CD8-positive, alpha-beta memory T cell (primary cell): ENCODE measurements at places on chromosomes 6 and 20. TPM values are rescaled to one million over a fixed set of nuclear protein-coding genes. Genes with fewer than 3 reads are reported as not detected.

OVOL2 gene
- not detected for total RNA-seq

TGM3 gene
- total RNA-seq = not detected

GABRR2 gene
- 0.24 TPM for total RNA-seq

SLC4A11 gene
- 3.5 TPM for total RNA-seq

DNA sequence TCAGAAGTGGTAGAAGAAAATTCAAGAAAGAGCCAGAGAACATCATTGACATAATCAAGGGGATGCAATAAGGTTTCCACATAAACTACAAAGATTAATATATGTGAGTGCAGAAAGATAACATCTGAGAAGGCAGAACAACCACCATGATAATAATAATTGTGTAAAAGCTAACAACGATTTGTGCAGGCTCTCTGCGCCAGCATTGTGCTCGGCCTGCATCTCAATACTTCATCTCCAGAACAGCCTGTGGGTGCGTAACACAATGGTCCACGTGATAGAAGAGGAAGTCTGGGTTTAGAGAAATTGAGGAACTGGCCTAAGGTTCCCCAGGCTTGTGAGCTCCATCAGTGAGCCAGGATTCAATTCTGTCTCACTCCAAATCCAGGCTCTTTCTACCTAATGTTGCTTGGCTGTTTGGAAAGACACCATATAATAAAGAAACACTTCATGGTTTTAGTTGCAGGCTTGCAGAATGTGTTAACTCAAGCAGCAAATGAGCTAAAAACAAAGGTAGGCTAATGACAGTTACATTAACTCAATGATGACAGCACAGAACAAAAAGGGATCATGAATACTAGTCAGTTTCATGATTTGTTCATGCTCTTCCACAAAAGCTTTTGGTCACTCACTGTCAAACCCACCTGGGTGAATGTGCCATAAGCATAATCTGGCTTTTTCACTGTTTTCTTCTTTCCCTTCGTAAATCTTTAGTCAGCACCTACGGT lies 71.2 kb downstream of the LY86 start:
- H3K4me3 ChIP-seq = no peak overlapping the region
- DNase-seq = no peak
- no peaks in the 10 kb centered on the region for H3K36me3 ChIP-seq
- no peak overlapping the region for H3K27ac ChIP-seq
- H3K27me3 ChIP-seq = no peaks in the 10 kb centered on the region

GRCh38 chr20:652615-653109 lies 338 bp downstream of the SRXN1 start:
- no peaks in the 10 kb centered on the region for H3K27me3 ChIP-seq
- H3K36me3 ChIP-seq = no peaks in the 10 kb centered on the region
- peak overlapping the region; percentile 71 for H3K27ac ChIP-seq
- H3K4me1 ChIP-seq = peaks cover 22% of the 10 kb centered on the region

DNA sequence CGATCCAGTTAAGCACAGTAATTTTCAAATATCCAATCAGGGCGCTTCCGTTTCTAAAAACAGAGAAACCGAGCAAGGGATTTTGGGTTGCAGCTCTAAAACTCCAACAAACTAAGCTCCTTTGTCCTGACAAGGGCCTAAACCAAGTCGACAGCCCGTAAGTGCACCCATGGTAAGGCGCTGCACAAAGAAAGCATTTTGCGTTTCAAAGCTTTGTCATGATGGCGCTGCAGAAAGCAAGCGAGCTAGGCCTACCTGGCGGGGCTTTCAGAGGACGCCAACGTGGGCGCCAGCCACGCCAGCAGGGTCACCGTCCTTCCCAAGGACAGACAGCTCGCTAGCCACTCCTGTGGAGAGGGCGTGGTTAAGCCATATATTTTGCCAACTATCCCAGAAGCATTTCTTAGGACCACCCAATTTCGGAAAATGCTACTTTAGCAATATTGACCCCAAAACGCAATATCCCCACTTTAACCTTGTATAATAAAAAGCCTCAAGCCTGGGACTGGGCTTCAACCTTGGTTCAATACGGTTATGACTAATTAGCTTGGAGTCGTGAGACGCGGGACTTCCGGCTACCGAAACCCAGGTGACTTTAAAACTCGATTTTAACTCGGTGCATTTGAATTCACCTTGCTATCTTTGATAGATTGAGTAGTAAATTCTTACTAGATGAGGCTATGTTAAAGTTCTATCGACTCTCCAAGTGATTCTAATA lies 53.8 kb downstream of the TRIM38 start:
- H3K27ac ChIP-seq = no peak overlapping the region
- H3K4me1 ChIP-seq = peaks cover 5% of the 10 kb centered on the region
- no peaks in the 10 kb centered on the region for H3K27me3 ChIP-seq
- H3K36me3 ChIP-seq = no peaks in the 10 kb centered on the region

- H3K36me3 ChIP-seq = no peaks in the 10 kb centered on the region
- peak; percentile 63 for DNase-seq
- H3K4me3 ChIP-seq = peak overlapping the region; percentile 53
- peak overlapping the region; percentile 39 for H3K27ac ChIP-seq
- peaks cover 14% of the 10 kb centered on the region for H3K4me1 ChIP-seq
Measured at GRCh38 chr6:119077643-119078375, 655 bp downstream of the FAM184A start.

DNA sequence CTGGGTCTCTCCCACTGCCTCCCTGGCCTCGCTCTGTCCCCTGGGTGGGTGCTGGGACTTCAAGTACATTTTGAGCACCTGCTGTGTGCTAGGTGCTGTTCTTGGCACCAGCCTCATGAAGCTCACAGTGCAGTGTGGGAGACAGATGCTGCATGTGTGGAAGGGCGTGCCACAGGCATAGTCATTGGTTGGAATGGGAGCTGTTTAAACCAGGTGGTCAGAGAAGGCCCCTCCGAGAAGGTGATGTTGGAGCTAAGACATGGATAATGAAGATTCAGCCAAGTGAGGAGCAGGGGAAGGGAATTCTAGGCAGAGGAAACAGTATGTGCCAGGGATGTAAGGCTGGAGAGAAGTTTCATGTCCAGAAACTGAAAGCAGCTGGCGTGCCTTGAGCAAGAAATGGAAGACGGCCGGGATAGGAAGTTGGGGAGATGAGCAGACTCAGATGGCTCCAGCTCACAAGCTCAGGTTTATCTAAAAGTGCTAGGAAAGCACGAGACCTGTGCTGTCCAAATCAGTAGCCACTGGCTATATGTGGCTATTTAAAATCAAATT lies 9.9 kb downstream of the LPIN3 start:
- H3K4me1 ChIP-seq = no peaks in the 10 kb centered on the region
- no peaks in the 10 kb centered on the region for H3K36me3 ChIP-seq
- H3K27me3 ChIP-seq = no peaks in the 10 kb centered on the region
- no peak for DNase-seq
- H3K4me3 ChIP-seq = no peak overlapping the region

DNA sequence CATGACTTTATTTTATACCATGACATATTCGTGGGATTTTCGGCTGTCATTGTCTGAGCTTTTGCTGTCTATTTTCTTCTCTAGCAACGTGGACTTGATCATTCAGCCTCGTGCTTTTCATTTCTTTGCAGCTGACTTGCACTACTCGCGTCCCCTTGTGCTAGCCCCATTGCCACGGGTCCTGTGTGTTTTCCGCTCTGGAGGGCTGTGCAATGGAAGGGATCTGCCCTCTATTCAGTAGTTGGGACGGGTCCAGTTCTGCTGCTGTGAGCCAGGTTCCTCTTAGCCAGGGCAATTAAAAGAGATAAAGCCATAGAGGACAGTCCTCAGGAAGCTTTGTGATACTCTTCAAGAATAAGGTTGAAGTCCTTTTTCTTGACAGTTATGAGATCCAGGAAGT lies 17.6 kb downstream of the NEDD9 start:
- peaks cover 15% of the 10 kb centered on the region for H3K4me1 ChIP-seq
- H3K27ac ChIP-seq = no peak overlapping the region
- no peak overlapping the region for H3K4me3 ChIP-seq
- H3K36me3 ChIP-seq = peaks cover 9% of the 10 kb centered on the region
- no peak for DNase-seq

GRCh38 chr20:23387118-23387443 lies 25.1 kb downstream of the GZF1 start:
- H3K4me3 ChIP-seq = no peak overlapping the region
- DNase-seq = no peak
- H3K27ac ChIP-seq = no peak overlapping the region
- H3K4me1 ChIP-seq = no peaks in the 10 kb centered on the region

GRCh38 chr20:46913329-46914044 lies 18.8 kb downstream of the EYA2 start:
- no peaks in the 10 kb centered on the region for H3K36me3 ChIP-seq
- no peaks in the 10 kb centered on the region for H3K4me1 ChIP-seq
- no peak for DNase-seq
- H3K27ac ChIP-seq = no peak overlapping the region

- no peaks in the 10 kb centered on the region for H3K4me1 ChIP-seq
- H3K27me3 ChIP-seq = no peaks in the 10 kb centered on the region
- DNase-seq = no peak
- no peak overlapping the region for H3K27ac ChIP-seq
Measured at GRCh38 chr6:90859612-90860011, 272.7 kb upstream of the MAP3K7 start.
